ENCODE measurements at places on chromosomes 4 and X.

DNA sequence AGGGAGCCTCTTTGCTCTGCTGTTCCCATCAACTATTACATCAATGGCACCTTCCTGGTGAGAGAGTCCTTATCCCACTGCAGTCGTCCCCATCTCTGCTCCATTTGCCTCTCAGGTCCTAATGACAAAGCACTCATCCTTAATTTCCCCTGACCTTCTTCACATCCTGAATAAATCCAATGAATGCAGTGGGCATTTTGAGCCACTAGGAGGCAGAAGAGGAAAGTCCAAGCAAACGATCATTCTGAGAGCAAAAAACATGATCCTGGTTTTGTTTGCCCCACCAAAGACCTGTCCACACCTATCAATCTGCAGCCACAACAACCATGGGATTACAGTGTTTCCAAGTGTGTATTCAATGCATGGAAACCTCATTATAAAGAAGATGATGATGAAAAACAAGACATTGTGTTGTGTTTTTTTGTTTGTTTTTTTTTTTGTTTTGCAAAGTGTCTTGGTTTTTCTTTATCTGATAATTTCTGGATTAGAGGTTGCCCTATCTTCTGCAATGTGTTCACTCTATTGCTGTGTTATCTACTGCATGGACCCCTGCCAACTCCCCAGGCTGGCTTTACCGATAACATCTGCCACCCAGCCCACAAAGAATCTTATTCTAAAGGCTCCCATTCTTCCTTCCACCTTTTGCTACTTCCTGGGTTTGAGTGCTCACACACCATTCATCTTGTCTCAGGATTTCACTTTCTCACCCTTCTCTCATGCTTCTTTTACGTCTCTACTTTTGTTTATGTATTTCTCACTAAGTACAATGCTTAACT, 207.2 kb downstream of the NLGN4X start:
- DNase-seq: no peak

- DNase-seq: no peak
These were observed 747.9 kb upstream of the ADGRL3 start for GRCh38 chr4:60452266-60452665.

DNA sequence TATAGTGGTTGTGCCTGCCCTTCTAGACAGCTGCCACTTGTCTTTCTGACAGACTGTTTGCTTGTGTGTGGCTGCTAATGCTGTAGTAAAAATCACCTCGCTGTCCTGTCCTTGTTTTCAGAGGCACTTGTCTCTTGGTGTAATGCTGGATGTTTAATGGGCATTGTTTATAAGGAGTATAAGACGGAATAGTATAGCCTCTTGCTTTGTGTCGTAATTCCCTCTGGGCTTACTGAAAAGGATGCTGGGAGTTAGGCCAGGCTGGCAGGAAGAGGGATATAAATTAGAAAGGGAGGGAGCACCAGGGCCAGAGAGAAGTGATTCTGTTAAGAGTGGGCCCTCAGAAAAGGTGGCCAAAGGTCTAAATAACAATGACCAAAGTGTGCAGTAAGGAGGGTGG, 29.0 kb downstream of the NHS start:
- no peak for DNase-seq

GRCh38 chrX:31665454-31665853, 593.6 kb upstream of the FTHL17 start:
- no peak for DNase-seq

- no peak for DNase-seq
These were observed 40.3 kb downstream of the HDAC8 start for GRCh38 chrX:72532366-72532765.

DNA sequence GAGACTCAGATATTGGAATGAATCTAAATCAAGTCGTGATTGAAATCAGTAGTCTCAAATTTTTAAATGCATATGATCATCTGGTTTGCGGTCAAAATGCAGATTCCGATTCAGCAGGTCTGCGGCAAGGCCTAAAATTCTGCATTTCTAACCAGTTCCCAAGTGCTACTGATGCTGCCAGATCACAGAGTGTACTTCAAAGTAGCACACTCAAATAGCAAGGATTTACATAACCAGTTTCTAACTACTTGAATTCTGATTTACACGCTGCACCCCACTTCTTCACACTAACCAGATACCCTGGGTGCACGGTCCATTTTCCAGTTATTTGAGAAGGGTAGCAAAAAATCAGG, 752 bp downstream of the MBTPS2 start:
- no peak for DNase-seq

GRCh38 chrX:5648941-5649568, 579.6 kb downstream of the NLGN4X start:
- no peak for DNase-seq
